HCEC 1CT (cell line): ENCODE measurements at places on chromosomes 7 and 10.
A peak's percentile ranks its signal among the peaks of the same experiment; 100 is the strongest.

GRCh38 chr10:80451132-80451531 is 3.0 kb upstream of the TSPAN14 start:
- DNase-seq, result no peak

- no peak for DNase-seq
Measured at GRCh38 chr10:4851176-4851575, 25.2 kb downstream of the AKR1E2 start.

DNA sequence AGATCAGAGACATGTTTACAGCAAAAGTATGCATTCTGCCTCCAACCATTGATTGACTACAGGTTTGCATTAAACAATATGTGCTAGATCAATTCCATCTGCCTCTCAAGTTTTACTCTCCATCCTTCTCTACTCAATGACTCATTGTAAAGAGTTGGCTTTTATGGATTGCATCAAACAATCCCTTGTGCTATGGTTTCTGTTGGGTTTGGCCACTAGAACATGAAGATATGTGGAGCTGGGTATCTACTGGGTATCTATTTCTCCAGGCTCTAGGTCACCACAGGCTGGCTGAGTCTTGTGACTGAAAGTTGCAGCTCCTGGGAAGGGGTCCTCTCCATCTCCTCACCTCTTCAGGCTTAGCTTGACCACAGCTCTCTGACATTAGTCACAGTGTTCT is 204.7 kb downstream of the DGKI start:
- DNase-seq, result no peak

DNA sequence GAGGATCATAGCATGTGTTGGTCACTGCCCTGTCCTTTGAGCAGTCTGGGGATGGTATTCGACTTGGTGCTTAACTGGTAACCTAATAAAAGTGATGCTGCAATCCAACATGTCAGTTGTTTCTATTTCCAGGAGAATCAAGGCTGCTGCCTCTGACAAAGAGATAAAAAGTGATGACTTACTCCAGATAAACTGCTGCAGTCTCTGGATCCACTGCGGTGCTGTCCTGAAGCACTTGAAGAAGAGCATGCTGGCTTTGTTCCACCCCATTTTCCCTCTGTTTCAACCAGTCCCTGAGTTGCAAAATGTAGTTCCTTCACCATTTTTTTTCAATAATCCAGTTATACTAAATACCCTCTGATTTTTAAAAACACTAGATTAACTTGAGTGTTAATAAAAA is 403.5 kb upstream of the ANKRD30A start:
- DNase-seq, result no peak

DNA sequence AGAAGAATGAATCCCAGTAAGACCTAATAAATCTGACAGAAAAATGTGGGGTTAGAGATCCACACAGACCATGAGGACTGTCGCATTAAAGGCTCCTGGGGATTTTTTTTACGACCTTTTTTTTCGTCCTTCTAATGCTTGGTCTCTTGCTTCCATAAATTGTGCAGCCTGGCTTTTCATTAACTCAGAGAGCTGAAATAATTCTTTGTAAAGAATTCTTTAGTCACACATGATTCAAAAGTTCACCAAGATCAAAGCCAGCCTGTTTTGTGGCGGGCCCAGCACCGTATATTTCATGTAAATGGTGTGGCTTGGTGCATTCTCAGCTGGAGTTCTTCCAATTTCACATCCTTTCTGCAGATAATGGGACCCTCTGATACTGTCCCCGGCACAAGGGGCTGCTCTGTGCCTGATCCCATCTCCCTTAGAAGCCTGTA is 206.6 kb upstream of the BMPER start:
- DNase-seq, result no peak

DNA sequence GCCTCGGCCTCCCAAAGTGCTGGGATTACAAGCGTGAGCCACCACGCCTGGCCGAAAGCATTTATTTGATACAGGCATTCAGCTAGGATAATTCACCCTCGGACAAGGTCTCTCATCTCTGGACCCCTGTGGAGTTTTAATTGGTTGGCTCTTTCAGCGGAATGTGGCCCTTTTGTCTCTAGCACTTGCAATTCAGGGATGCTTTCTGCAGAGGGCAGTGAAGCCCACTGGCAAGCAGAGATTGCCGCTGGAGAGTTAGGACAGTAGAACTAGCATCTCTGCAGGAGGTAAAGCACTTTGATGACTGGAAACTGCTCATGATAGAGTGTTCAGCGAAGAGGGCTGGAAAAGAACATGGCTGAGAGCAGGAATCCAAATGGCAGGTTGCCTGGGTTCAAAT is 62.0 kb downstream of the SUFU start:
- no peak for DNase-seq

- DNase-seq, result no peak
Measured at GRCh38 chr10:60704471-60704870, 73.8 kb upstream of the CDK1 start.

DNA sequence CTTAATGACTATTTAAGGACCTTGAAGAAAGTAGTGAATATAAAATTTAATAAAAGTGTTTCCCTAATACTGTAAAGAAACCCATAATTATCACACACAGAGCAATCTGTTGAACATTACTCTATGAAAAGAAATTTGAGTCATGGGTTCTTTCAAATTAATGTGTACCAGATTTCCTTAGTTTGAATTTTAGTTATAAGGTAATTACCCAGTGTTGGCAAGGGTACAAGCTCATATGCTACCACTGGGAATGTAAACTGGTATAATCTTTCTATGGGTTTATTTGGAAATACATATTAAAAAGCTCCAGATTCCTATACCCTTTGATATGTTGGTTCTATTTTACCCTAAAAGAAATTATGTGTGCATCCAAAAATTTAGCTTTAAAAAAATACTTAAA is 22.9 kb downstream of the PANK1 start:
- DNase-seq, result no peak

GRCh38 chr10:5656737-5657579 is 9.4 kb downstream of the ASB13 start:
- no peak for DNase-seq

GRCh38 chr7:17700138-17700537 is 240.2 kb downstream of the SNX13 start:
- DNase-seq, result no peak

GRCh38 chr7:29649028-29649716 is 85.5 kb downstream of the PRR15 start:
- no peak for DNase-seq

DNA sequence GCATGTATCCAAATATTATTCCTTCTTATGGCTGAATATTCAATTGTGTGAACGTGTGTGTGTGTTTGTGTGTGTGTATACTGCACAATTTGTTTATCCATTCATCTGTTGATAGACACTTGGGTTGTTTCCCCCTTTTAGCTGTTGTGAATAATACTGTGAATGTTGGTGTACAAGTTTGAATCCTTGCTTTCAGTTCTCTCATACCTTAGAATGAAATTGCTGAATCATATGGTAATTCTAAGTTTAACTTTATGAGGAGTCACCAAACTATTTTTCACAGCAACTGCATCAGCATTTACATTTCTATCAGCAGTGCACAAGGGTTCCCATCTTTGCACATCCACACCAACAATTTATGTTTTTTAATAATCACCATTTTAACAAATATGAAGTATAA is 86.9 kb upstream of the GATAD1 start:
- no peak for DNase-seq

DNA sequence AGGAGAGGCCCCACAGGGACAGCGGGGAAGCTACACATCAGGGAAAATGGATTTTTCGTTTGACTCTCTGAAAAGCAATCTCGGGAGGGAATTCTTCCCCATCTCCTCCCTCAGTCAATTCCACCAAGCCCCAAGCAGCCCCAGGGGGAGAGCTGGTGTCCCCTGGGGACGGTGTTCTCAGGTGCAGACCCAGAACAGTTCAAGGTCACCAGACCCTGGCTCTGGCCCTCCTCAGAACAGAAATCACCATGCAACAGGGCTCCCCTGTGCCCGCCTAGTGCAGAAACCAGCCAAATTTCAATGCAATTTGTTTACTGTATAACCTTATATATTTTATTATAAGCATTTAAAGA is 34.1 kb downstream of the GSDME start:
- DNase-seq, result no peak

DNA sequence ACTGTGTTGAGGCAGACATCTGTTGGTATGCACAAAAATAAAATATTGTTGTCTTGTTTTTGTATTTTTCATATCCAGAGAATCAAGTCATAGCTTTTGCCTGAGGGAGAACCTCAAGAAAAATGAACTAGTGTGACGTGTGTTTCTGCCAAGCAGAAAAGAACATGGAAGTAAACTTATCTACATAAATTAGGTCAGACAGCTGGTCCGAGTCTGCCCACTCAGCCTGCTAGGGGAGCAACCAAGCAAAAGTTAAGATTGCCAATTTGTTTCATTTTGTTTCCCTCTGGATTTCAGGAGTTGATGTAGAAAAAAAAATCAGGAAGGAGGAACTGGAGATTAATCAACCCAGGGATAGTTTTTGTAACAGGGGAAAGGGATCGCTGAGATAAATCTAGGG is 572.4 kb upstream of the LRRTM3 start:
- no peak for DNase-seq

DNA sequence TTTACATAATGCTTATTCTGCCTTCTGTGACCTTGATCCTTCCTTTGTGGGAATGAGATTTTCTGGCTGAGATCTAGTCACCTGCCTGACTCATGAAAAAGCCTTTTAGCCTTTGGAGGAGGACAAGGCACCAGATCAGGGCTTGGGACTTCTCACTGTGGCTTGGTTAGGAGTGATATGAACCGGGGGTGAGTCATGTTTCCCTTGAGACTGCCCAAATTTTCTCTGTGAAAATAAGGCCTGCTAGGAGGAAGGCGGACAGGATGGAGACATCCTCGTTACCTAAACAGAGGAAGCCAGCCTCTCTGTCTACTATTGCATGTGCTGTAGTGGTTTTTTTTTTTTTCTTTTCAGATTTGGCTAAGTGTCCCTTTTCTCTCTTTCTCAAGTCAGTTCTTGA is 57.8 kb downstream of the EVX1 start:
- peak; percentile 15 for DNase-seq

DNA sequence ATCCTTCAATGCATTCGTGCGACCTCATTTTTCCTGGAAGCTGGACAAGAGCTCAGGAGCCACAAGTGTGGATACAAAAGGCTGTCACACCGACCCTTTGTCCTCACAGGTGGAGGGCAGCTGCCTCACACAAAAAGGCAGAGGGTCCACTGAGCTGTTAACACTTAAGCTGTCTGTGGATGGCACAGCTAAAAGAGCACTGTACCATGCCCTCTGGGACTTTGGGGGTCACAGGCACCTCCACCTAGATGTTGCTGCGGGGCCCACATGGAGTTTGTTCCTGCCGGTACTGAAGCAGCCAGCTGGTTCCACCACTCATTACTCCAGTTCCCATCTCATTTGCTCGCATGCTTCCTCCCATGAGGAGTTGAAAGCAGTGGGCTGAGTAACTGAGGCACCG is 57.0 kb downstream of the STRA8 start:
- no peak for DNase-seq

GRCh38 chr10:6067457-6067856 is 5.3 kb upstream of the IL2RA start:
- no peak for DNase-seq

DNA sequence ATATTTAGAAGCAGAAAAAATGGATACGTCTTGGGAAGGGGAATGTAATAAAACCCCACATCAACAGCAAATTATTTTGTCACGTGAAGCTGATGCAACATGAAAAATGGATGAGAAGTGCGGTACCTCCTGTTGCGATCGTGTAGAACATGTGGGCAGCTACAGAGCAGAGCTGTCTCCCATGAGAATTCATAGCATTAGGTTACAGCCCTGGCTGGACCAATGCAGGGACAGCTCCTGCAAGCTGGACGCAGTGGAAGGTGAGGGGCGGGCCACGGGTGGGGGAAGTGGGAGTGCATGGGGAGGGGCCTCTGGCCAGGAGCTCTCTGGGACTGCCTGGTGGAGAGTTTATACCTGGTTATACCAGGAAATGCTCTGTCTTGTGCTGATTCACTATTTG is 120.3 kb downstream of the GATA3 start:
- no peak for DNase-seq

GRCh38 chr10:120688928-120689327 is 162.2 kb upstream of the WDR11 start:
- DNase-seq, result no peak

GRCh38 chr7:33901847-33902246 is 3.5 kb upstream of the BMPER start:
- no peak for DNase-seq

- no peak for DNase-seq
Measured at GRCh38 chr10:2279711-2280110, 542.4 kb upstream of the ADARB2 start.

DNA sequence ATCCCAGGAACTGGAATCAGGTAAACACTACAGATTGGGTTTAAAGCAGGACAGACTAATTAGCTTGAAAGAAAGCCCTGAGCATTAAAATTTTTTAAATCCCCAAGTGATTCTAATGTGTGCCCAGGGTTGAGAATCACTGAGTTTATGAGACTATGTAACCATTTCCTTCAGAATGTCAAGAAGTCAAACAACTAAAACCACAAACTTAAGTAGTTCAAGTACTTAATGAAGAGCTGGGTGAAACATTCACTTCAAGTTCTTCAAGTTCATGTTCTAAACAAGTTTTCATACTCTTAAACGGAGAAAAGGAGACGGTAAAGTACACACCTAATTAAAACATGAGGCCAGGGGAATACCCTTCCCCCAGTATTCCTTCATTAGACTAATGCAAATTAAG is 28.2 kb upstream of the TLL2 start:
- DNase-seq, result no peak

DNA sequence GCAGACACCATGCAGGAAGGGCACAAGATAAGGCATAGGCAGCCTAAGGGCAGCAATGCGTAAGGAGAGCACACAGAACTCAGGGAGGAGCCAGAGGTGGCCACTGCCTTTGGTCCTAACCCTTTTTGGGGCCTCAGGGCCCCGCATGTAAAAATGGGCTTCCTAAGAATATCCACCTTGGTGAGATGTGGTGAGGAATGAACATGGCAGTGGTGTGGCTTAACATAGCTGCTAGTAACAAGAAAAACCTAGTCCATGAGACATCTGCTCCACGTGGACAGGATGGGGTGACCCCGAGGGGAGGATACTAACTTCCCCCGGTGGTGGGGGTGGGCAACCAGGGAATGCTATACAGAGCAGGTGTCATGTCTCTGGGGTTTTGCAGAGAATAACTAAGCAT is 18.0 kb downstream of the MAT1A start:
- DNase-seq, result no peak

DNA sequence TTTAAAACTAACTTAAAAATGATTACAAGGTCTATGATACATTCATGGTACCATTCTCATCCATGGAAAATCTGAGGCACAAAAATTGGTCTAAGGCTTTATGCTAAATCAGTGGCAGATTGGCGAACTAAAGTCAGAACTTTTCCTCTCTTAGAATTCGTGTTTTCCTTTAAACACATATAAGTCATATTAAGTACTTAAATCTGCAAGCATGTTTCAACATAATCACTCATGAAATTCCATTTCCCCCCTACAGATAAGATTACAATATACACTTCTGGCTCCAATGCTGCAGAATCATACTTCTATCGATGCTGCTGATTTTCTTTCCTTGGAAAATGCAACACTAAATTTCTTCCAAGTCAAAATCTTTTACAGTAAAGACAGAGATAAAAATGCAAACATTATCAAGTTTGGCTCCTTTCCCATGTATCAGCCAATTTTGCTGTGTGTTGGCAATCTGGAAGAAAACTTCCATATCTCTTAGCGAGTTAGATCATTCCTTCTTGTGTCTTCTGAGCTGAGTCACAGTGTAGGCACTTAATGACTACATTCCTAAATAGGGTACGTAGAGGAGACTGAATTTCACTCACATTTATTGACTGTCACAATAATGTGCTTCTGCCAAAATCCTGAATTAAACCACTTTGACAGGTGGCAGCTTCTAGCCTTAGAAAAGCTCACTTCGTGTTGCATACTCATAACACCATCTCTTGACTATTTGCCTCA is 76.4 kb upstream of the LRRC17 start:
- DNase-seq, result peak; percentile 90
